ENCODE measurements at places on chromosomes 2 and 18.

GRCh38 chr2:189629531-189630453 lies 31.5 kb upstream of the ASNSD1 start:
- no peak for DNase-seq

- no peak for DNase-seq
Observed at GRCh38 chr2:226553333-226553732, 246.3 kb downstream of the IRS1 start.

- peak; percentile 78 for DNase-seq
Observed at GRCh38 chr2:196591621-196592022, 47.9 kb upstream of the CCDC150 start.

- no peak for DNase-seq
Observed at GRCh38 chr2:79437433-79438267, 75.2 kb upstream of the CTNNA2 start.

DNA sequence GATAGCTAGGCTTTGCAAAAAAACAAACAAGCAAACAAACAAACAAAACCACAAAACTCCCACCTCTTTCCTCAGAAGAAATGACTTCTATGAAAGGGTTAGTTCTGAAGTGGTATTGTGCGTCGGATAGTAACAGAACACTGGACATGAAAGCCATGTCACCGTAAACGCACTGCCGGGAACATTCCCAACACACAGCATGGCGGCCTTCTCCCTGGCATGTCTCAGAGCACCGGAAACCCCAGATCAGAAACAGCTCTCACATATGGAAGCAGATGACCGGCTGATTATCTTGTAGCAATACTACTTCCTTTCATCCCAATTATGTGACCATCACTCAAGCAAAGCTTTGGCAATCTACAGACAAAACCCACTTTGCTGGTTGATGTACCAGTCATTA lies 197.8 kb upstream of the PXDN start:
- no peak for DNase-seq

Data from NCI-H524 (cell line).